Posterior vena cava (tissue), 2 donors: ENCODE measurements at places on chromosomes 6 and 20.

DNA sequence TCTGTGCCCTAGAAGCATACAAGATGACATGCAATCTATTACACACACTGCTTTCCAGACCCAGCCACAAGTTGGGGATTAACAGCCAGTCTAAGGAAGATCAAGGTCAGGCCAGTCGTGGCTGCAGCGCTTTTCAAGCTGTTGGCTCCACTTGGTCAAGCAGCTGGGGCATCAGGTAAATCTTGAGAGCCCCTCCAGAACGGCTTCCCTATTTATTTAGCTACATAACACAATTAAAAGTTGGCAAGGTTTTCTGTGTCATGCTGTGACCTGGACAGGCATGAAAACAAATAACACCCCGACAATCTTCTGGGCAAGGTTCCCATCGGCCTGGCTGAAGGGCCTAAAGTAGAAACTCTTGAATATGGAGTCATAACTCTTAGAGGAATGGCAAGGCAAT lies 524.3 kb downstream of the PRKN start:
- no peak for DNase-seq

DNA sequence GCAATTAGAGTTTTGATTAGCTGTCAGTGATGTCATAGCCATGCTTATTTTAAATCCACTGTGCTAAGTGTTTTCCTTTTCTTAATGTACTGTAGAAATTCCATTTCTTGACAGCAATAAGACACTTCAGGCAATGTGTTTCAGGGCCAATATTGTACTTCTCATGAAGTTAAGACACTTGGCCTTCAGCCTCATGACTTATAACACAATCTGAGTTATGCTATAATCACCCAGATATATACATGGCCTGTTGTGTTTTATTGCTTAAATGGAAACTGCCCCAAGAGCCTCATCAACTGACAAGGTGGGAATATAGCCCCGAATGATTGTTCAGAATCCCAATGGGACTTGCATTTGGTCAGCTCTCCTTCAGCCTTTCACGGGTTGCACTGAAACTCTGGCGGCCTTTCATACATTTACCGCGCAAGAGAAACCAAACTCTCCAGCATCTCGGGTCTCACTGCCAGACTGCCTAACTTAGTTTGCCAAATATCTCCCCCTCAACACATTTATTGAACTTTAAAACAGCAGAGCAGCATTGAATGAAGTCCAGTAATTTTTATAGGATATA lies 44.2 kb upstream of the TBX18 start:
- no peak for DNase-seq

GRCh38 chr20:36919715-36920333 lies 31.7 kb downstream of the SAMHD1 start:
- DNase-seq, result no peak

DNA sequence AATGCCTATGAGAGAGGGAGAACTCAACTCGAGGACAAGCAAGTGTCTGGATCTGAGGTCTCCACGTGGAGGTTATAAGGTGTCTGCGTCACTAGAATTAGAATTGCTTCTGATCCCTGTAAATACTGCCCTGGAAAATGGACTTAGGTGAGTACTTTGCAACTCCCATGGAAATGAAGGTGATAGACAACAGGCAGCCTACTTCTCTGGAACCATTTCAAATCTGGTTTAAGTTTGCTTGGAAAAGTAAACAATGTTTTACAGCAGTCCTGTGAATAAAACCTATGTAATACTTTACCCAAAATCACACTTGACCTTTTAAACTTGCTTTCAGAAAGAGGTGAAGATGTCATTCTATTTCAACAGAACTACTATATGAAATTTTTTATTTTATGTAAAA lies 70.1 kb upstream of the TENT5A start:
- DNase-seq, result no peak
